ENCODE measurements at places on chromosomes 2 and 18.

DNA sequence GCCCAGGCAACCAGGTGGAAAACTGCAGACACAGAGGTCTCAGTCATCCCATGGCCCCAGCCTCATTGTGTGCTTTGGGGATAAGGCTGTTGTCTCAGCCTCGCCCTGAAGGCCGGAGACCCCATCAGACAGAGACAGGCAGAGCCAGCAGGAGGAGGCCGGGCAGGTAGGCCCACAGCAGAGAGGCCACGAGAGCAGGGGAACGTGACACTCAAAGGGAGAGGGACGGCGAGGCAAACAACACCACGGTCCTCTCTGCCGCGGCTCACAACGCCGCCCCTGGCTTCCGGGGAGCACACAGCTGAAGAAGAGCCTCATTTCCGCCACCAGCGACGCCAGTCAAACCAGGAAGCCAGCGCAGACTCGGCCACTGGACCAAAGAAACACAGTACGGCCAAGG lies 103.3 kb downstream of the ZNF516 start:
- no peak for DNase-seq

- DNase-seq: no peak
Measured at GRCh38 chr18:77079954-77080682, 52.5 kb downstream of the MBP start.

DNA sequence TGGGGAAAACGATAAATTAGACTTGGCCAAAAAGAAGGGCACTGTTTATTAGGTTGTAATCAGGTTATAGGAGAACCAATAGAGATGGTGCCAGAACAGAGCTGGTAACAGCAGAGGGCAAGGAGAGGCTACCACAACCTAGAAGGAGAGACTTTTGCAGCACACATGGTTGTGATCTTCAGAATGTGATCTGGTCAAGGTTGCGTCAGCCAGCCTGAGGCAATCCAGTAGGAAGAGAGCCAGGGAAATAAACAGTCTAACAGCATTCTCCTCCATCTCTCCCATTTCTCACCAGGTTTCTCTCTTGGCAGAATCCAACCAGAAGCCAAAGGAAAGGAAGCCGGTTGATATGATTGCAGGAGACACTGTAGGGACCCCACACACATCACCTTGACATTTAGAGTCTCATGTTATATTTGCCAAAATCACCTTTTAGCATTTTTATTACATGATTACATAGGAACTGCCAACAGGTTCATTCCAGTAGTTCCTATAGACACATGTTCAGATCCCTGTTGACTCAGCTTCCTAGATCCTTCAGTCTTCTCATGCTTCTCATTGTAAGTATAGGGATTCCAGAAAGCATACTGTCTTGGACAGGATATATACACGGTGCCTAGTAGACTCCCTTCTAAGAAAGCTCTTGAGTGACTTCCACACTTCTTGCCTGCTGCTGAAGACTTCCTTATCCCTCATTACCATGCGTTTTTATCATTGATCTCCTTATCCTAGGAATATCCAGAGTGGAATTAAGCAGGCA lies 17.6 kb upstream of the SPATS2L start:
- DNase-seq: no peak

GRCh38 chr2:41910126-41910525 lies 137.7 kb upstream of the PKDCC start:
- DNase-seq: no peak

Data from HEK293T (cell line).